ENCODE measurements at places on chromosomes 3 and 15. TPM values are rescaled to one million over a fixed set of nuclear protein-coding genes. Genes with fewer than 3 reads are reported as not detected.

DNA sequence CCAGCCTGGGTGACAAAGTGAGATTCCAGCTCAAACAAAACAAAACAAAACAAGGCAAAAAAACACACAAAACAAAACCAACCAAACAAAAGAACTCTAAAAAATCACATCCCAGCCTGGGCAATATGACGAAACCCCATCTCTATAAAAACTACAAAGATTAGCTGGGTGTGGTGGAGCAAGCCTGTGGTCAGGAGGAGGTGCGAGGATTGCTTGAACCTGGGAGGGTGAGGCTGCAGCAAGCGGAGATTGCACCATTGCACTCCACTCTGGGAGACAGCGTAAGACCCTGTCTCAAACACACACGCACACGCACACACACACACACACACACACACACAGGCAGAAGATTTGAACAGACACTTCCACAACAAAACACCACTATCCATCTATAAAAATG lies 99.6 kb downstream of the SHQ1 start:
- DNase-seq, result no peak
- H3K27ac ChIP-seq, result no peak overlapping the region
- no peaks in the 10 kb centered on the region for H3K27me3 ChIP-seq
- H3K4me1 ChIP-seq, result no peaks in the 10 kb centered on the region
- no peak overlapping the region for H3K4me3 ChIP-seq
- H3K36me3 ChIP-seq, result no peaks in the 10 kb centered on the region

- H3K36me3 ChIP-seq, result no peaks in the 10 kb centered on the region
- no peak for DNase-seq
- H3K4me1 ChIP-seq, result peaks cover 48% of the 10 kb centered on the region
These were observed 88.3 kb downstream of the KLF15 start for GRCh38 chr3:126268866-126269265.

Gene ITIH1
- total RNA-seq, result not detected

- H3K27ac ChIP-seq, result peak overlapping the region; percentile 84
- no peaks in the 10 kb centered on the region for H3K36me3 ChIP-seq
- no peaks in the 10 kb centered on the region for H3K27me3 ChIP-seq
- H3K4me3 ChIP-seq, result peak overlapping the region; percentile 31
- H3K4me1 ChIP-seq, result no peaks in the 10 kb centered on the region
- peak; percentile 82 for DNase-seq
These were observed 120.5 kb downstream of the XXYLT1 start for GRCh38 chr3:195150181-195151118.

Gene PDIA5
- 8.0 TPM for total RNA-seq

DNA sequence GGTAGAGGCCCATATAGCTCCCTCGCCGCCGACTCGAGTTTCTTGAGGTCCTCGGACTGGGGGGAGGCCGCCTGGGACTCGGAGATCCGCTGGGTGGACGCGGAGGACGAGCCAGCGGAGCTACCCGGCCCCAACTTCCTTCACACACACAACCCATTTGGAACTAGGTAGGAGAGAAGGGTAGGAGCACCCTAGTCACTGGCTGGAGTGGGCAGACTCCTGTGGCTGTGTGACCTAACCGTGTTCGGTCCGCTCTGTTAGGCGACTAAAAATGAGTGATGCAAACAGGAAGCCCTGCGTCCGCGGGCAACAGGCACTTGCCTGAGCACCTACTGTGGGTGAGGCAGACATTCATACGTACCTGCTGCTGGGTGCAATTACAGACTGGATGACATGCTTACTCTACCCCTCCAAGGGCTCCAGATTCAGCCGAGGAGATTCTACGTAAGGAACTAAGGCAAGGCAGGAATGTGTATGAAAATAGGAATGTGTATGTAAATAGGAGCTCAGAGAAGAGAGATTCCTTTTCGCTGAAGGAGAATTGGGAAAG lies 4.6 kb upstream of the SIN3A start:
- H3K4me3 ChIP-seq, result peak overlapping the region; percentile 88
- no peaks in the 10 kb centered on the region for H3K36me3 ChIP-seq
- peak overlapping the region; percentile 100 for H3K27ac ChIP-seq
- no peaks in the 10 kb centered on the region for H3K4me1 ChIP-seq
- H3K27me3 ChIP-seq, result no peaks in the 10 kb centered on the region
- DNase-seq, result peak; percentile 70

DNA sequence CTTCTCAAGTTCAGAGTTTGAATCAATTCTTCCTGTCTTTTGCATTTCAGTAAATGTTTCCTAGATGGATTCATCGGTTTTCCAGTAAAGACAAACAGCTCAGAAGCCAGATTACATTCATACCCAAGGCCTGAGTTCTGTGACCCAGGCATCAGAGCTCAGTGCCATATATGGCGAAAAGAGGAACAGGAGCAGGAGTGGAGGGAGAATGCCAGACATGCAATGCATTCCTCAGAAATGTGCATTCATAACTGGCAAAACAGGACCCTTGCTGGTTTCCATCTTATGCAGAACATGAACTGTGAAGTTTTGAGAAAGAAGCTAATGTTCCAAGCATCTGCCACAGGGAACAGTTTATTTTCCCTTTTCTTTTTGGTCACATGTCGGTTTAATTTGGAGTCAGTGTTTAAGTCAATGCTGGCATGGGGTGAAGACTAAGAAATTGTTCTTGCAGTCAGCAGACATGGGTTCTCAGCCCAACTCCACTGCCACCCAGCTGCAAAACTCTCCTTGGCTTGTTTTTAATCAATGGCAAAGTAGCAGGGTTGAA lies 116.5 kb downstream of the LPP start:
- no peaks in the 10 kb centered on the region for H3K4me1 ChIP-seq
- H3K36me3 ChIP-seq, result no peaks in the 10 kb centered on the region
- peak overlapping the region; percentile 94 for H3K27ac ChIP-seq
- DNase-seq, result no peak

DNA sequence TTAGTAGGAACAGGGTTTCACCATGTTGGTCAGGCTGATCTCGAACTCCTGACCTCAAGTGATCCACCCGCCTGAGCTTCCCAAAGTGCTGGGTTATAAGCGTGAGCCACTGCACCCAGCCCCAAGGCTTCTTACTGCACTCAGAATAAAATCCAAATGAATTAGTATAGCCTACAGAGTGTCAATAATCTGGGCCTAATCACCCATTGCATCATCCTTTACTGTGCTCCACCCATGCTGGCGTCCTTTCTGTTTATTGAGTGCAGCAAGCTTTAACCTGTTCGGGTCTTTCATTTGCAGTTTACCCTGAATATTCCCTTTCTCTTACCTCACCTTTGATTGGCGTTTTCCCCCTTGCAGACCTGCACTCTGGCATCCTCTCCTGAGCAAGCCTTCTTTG lies 77.7 kb downstream of the CEP63 start:
- no peak overlapping the region for H3K4me3 ChIP-seq
- H3K27me3 ChIP-seq, result no peaks in the 10 kb centered on the region
- DNase-seq, result no peak
- no peak overlapping the region for H3K27ac ChIP-seq
- no peaks in the 10 kb centered on the region for H3K4me1 ChIP-seq

Gene SIDT1
- 0.15 TPM for total RNA-seq

DNA sequence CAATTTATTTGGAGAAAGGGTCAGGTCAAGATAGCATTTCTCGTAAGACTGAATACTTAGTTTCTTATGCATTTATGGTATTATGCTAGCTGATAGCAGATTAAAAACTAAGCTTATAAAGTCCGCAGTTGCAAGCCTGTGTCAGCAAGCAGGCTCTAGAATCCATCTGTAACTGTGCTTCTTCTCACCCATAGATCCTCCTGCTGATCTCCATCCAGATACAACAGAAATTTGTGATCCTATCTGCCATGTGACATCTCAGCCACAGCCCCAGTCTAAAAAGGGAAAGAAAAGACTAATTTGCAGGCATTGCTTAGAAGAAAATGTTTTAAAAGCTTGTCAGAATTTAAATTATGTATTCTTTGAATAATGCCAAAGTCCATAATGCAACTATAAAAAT lies 265.4 kb upstream of the CCDC54 start:
- H3K27ac ChIP-seq, result no peak overlapping the region
- no peaks in the 10 kb centered on the region for H3K4me1 ChIP-seq
- no peaks in the 10 kb centered on the region for H3K27me3 ChIP-seq
- no peak overlapping the region for H3K4me3 ChIP-seq
- no peaks in the 10 kb centered on the region for H3K36me3 ChIP-seq

Gene FAM81A
- 2.0 TPM for total RNA-seq

- no peaks in the 10 kb centered on the region for H3K4me1 ChIP-seq
- DNase-seq, result peak; percentile 73
- peak overlapping the region; percentile 35 for H3K27ac ChIP-seq
- no peaks in the 10 kb centered on the region for H3K27me3 ChIP-seq
These were observed 31.1 kb downstream of the CYFIP1 start for GRCh38 chr15:22949074-22949547.

Gene CLSTN2
- total RNA-seq, result 13.6 TPM

Gene CA12
- total RNA-seq, result 5.5 TPM

- no peak overlapping the region for H3K4me3 ChIP-seq
- no peak for DNase-seq
- no peaks in the 10 kb centered on the region for H3K4me1 ChIP-seq
These were observed 14.3 kb downstream of the RAB11A start for GRCh38 chr15:65883571-65883970.

DNA sequence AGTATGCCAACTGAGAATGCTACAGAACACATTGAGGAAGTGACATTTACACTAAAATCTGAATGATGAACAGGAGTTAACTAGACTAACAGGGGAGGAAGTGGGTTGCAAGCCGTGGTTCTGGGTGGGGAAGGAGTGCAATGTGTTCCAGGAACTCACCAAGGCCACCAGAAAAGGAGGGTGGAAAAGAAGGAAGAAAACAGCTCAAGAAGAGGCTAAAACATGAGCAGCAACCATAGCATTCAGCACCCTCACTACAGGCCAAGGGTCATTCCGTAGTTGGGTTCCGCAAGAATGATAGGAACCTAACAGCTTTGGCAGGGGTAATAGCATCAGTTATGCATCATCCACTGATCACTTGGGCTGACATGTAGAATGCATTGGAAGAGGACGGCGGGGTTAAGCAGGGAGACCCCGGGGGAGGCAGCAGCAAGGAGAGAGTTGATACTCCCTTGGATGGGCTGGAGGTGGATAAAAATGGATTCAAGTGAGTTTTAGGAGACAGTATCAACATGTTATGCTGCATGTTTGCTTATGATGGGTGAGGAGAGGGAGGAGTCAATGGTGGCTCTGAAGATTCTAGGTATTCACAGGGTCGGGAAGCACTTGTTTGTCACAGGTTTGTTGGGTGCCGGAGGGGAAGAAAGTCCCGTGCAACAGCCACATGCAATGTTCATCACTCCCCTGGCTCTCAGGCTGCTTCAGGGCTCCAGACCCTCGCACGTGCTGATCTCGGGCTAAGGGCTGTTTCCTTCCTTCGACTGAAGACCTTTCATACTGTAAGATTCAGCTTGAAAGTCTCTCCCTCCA lies 53.2 kb downstream of the LIPC start:
- no peak overlapping the region for H3K4me3 ChIP-seq
- DNase-seq, result no peak

DNA sequence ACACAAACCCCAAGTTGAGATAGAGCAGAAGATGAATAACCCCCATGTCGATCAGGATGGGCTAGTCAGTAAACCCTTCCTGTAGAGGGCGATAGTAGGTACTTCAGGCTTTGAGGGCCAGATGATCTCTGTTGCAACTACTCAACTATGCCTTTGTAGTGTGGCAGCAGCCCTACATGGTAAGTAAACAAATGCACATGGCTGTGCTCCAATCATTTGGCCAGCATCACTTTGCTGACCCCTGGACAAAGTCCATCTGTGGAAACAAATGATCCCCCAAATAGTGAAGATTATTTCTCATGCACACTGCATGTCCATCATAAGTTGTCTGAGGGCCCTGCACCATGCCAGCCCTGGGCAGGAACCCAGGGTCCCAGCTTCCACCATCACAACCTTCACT lies 402.2 kb upstream of the PROK2 start:
- no peaks in the 10 kb centered on the region for H3K4me1 ChIP-seq
- no peak overlapping the region for H3K4me3 ChIP-seq
- H3K27me3 ChIP-seq, result no peaks in the 10 kb centered on the region
- no peak for DNase-seq
- no peaks in the 10 kb centered on the region for H3K36me3 ChIP-seq
- no peak overlapping the region for H3K27ac ChIP-seq

Gene CADPS
- 48.2 TPM for total RNA-seq

DNA sequence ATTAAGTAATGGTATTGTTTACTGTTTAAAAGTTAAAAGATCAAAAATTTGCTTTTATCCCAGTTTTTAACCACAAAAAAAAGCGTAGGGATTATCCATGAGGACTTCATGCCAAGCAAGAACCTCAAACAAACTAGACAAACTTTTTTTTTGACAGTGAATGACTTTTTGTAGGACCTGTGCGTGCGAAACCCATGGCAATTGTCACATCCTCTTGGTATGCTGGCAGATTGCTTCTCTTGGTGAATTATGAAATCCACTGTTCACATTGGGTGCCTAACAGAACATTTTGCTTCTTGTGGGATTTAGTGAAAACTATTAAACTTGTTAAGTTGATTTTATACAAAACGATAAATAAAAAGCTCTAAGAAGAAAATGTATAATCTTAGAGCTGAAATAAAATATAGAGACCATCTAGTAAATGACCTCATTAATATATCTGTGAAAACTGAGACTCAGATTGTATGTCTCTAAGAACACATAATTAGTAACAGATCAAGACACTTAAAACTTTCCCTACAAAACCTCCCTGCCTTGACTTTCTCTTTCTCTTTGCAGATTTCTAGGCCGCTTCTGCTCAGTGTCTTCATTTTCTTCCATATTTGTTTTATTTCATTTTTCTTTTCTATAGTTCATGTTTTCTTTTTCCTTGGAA lies 87.3 kb upstream of the CGNL1 start:
- H3K27me3 ChIP-seq, result no peaks in the 10 kb centered on the region
- DNase-seq, result no peak
- H3K4me3 ChIP-seq, result no peak overlapping the region
- H3K36me3 ChIP-seq, result peaks cover 16% of the 10 kb centered on the region
- no peak overlapping the region for H3K27ac ChIP-seq

DNA sequence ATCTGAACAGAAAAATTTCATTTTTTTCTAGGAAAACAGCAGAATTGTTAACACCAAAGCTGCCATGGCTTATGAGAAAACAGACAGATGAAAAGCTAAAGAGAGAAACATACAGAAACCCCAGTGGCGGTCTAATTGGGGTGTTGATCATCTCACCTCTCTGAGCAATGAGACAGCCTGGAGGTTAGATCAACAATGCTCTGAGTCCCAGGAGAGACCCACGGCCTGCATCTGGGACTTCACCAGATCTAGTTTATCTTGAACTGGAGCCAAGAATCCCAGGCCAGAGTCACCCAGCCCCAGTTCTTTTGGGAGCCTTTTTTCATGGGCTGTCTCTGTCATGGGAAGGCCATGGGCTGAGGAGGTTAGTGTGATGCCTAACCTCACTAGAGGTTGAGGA lies 3.5 kb upstream of the GALNT15 start:
- H3K36me3 ChIP-seq, result no peaks in the 10 kb centered on the region
- no peak for DNase-seq
- H3K27ac ChIP-seq, result no peak overlapping the region
